Substantia nigra (tissue), 51 donors: ENCODE measurements at places on chromosomes 12 and 14.

DNA sequence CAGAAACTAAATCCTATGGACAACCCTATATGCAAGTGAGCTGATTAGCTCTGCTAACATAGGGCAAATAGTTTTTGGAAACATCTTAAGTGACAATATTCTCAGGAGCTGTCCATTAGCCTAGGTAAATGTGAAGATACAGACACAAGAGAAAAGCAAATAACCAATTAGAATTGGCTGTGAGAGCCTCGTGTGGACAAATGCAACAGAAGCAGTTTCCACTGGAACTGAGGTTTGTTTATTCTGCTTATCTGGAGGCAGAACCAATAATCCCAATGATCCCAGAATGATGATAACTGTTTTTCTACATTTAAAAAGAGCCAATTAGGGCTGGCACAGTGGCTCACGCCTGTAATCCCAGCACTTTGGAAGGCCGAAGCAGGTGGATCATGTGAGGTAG, 43.2 kb upstream of the YAF2 start:
- DNase-seq: no peak

- no peak for DNase-seq
These were observed 7.8 kb downstream of the HIGD1C start for GRCh38 chr12:50960130-50960529.

- no peak for DNase-seq
These were observed 388.1 kb downstream of the BCAT1 start for GRCh38 chr12:24560831-24561271.

GRCh38 chr12:7542813-7543212, 39.2 kb upstream of the CD163 start:
- no peak for DNase-seq

DNA sequence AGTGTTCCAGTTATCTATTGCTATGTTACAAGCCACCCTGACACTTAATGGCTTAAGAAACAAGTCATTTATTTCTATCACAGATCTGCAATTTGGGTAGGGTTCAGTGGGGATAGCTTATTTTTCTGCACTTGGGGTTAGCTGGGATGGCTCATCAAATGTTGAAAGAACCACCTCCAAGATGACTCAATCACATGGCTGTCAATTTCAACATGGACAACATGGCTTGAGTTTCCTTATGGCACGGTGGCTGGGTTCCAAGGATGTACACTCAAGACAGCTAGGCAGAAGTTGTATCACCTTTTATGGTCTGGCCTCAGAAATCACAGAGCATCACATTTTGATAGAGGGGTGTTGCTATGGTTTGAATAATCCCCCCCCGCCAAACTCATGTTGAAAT, 24.5 kb upstream of the IGF1 start:
- no peak for DNase-seq

- no peak for DNase-seq
These were observed 132.9 kb downstream of the DICER1 start for GRCh38 chr14:95024380-95024779.

- DNase-seq: no peak
These were observed 79.5 kb downstream of the APAF1 start for GRCh38 chr12:98724384-98725155.

GRCh38 chr14:75539561-75540478, 17.6 kb downstream of the BATF start:
- DNase-seq: no peak
